ENCODE measurements at places on chromosomes 4 and X.
A peak's percentile ranks its signal among the peaks of the same experiment; 100 is the strongest.

- H3K4me1 ChIP-seq = no peaks in the 10 kb centered on the region
- no peak overlapping the region for H3K4me3 ChIP-seq
- no peaks in the 10 kb centered on the region for H3K36me3 ChIP-seq
- H3K27me3 ChIP-seq = no peaks in the 10 kb centered on the region
- H3K27ac ChIP-seq = no peak overlapping the region
- DNase-seq = no peak
Observed at GRCh38 chr4:79267671-79268070, 58.2 kb downstream of the NAA11 start.

GRCh38 chrX:29926056-29926455 is 289.3 kb upstream of the MAGEB2 start:
- DNase-seq = no peak
- no peak overlapping the region for H3K27ac ChIP-seq
- no peak overlapping the region for H3K4me3 ChIP-seq
- no peaks in the 10 kb centered on the region for H3K36me3 ChIP-seq
- no peaks in the 10 kb centered on the region for H3K4me1 ChIP-seq

GRCh38 chrX:27884654-27885053 is 76.9 kb downstream of the MAGEB10 start:
- no peak overlapping the region for H3K4me3 ChIP-seq
- no peaks in the 10 kb centered on the region for H3K4me1 ChIP-seq
- no peak for DNase-seq
- H3K36me3 ChIP-seq = no peaks in the 10 kb centered on the region

DNA sequence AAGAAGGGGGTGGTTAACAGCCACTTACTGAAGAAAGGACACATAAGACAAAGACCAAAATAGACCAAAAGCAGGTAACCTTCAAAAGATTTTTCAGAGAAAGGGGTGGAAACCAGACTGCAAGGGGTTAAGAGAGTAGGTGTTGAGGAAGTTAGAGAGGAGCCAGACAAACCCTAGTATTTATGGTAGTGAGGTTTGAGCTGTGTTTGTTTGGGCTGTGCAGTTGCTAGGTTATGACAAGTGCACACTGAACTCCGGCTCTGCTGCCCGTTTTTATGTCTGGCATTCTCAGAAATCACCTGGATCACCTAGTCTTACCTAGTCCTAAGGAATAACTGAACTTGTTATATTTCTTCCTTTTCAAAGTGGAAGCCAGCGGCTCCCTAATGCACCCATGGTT is 22.9 kb upstream of the G3BP2 start:
- no peaks in the 10 kb centered on the region for H3K36me3 ChIP-seq
- peaks cover 4% of the 10 kb centered on the region for H3K4me1 ChIP-seq
- no peak overlapping the region for H3K4me3 ChIP-seq
- H3K27me3 ChIP-seq = no peaks in the 10 kb centered on the region
- no peak overlapping the region for H3K27ac ChIP-seq

GRCh38 chr4:128565565-128566186 is 243.8 kb upstream of the JADE1 start:
- no peak overlapping the region for H3K4me3 ChIP-seq
- no peaks in the 10 kb centered on the region for H3K27me3 ChIP-seq
- DNase-seq = no peak
- H3K4me1 ChIP-seq = no peaks in the 10 kb centered on the region

DNA sequence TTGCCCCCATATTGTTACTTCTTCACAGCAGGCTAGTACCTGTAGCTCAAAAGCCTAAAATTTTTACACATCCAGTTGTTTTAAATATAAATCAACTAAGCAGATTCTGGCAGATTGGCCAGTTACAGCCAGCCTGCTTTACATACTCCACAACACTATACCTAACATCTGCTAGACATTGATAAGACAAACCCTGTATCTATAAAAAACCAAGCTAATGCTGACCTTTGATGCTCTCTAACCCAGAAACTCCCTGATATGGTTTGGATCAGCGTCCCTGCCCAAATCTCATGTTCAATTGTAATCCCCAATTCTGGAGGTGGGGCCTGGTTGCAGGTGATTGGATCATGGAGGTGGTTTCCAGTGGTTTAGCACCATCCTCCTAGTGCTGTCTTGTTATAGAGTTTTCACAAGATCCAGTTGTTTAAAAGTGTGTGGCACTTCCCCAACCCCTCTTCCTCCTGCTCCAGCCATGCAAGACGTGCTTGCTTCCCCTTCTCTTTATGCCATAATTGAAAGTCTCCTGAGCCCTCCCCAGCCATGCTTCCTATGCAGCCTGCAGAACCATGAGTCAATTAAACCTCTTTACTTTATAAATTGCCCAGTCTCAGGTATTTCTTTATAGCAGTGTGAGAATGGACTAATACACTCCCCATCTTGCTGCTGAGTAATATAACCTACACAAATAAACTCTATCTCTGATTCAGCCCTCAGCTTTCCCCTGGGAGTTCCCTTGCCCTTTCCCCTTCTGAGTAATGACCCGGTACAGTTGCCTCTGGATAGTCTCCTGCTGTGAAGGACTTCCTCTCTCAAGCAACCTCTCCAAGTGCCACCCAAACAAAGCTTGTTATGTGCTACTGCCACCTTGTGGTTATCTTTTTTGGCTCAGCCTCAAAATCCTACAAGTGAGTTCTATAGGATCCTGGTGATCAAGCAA is 39.6 kb downstream of the ZCCHC13 start:
- no peak overlapping the region for H3K4me3 ChIP-seq
- no peaks in the 10 kb centered on the region for H3K27me3 ChIP-seq
- H3K4me1 ChIP-seq = peaks cover 4% of the 10 kb centered on the region
- DNase-seq = peak; percentile 76

DNA sequence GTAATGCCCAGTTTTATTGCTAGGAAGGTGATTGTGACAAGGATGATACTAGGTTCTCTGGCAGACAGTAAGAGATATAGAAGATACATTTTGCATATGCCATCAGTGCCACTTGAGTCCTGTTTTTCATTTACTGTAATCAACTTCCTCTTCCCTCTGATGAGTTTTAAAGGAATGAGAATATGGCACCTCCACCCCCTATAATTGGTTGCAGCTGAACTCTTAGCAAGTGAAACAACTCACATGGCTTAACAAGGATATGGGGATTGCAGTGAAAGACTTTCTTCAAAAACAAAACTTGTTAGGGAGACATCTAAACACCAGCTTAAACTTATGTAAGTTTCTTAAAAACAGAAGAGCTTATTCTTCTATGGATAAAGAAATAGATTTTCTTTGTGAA is 90.0 kb downstream of the AREG start:
- H3K4me1 ChIP-seq = no peaks in the 10 kb centered on the region
- no peak overlapping the region for H3K27ac ChIP-seq
- H3K27me3 ChIP-seq = no peaks in the 10 kb centered on the region
- H3K4me3 ChIP-seq = no peak overlapping the region
- H3K36me3 ChIP-seq = no peaks in the 10 kb centered on the region

DNA sequence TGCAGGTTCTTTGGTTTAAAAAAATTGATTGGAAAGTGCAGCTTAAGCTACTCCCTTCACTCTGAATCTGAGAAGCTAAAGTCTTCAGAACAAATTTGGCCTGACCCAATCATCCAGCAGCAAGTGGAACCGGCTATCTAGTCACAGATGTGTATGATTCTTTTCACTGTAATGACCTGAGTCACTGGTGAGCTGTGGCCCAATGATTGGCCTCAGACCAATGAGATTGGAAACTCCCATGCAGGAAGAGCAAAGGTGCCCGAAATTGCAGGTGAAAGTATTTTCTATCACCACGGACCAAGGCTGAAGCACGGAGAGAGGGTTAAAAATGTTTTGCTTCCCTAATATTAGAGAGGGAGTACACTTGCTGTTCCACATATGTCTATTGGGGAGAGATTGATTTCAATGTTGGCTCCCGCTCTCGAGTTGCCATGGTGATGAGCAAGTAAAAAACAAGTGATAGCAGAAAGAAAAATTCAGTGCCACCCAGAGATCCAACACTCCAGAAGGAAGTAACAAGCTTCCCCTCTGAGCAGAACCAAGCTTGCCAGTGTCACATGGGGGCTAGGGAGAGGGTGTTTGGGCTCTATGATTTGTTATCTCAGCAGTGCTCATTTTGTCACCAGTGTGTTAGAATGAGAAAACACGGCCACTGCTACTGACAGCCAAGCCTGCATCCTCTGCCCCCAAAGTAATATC is 11.2 kb downstream of the RIPPLY1 start:
- H3K36me3 ChIP-seq = no peaks in the 10 kb centered on the region
- H3K27ac ChIP-seq = no peak overlapping the region
- no peaks in the 10 kb centered on the region for H3K27me3 ChIP-seq
- H3K4me1 ChIP-seq = no peaks in the 10 kb centered on the region
- peak; percentile 8 for DNase-seq

GRCh38 chr4:85050736-85051135 is 84.2 kb upstream of the WDFY3 start:
- no peak for DNase-seq
- H3K4me3 ChIP-seq = no peak overlapping the region
- no peaks in the 10 kb centered on the region for H3K27me3 ChIP-seq
- H3K27ac ChIP-seq = no peak overlapping the region

DNA sequence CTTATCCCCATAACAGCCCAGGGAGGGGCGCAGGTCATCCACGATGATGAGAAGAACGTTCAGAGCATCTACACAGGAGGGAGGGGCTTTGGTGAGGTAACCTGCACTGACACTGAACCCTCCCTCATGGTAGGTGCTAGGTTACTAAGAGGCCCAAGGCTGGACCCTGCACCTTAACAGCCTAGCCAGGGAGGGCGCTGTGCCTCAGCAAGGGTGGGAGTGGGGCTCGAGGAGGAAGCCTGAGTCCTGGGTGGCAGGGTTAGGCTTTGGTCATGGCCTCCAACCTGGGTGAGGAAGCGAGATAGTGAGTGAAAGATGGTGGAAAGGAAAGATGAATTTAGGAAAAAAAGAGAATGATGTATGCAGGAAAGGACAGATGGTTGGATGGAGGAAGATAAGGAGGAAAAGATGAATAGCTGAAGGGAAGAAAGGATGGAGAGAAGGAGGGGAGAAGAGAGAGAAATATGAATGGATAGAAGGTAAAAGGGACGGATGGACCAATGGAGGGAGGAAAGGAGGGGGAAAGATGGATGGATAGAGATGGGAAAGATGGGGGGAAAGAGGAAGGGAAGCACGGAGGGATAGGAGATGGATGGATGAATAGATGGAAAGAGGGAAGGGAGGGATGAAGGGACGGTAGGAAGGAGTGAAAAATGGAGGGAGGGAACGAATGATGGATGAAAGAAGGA is 736 bp downstream of the IDS start:
- DNase-seq = peak; percentile 28
- H3K4me1 ChIP-seq = peaks cover 6% of the 10 kb centered on the region
- no peak overlapping the region for H3K4me3 ChIP-seq
- H3K36me3 ChIP-seq = peaks cover 19% of the 10 kb centered on the region
- H3K27me3 ChIP-seq = no peaks in the 10 kb centered on the region

DNA sequence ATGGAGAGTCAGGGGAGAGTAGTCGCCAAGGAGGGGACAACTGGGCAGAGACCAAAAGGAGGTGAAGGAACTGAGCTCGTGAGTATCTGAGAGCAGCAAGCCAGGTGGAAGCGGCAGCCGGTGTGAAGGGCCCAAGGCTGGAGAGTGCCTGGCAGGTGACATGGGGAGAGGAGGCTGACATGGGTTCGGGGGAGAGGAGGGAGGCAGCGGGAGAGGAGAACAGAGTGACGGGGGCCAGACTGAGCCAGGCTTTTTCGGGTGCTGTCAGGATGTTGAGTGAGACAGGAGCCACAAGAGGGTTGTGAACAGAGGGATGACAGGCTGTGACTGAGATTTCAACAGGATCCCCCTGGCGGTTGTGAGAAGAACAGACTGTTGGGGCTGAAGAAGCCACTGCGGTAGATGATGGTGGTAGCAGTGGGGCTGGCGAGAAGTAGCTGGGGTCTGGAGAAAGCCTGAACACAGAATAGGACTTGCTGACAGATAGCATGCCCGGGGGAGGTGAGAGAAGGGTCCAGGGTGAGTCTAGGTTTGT is 5.7 kb downstream of the ELK1 start:
- DNase-seq = peak; percentile 21
- H3K27me3 ChIP-seq = no peaks in the 10 kb centered on the region
- H3K27ac ChIP-seq = no peak overlapping the region
- H3K4me1 ChIP-seq = peaks cover 6% of the 10 kb centered on the region
- H3K4me3 ChIP-seq = no peak overlapping the region
- peaks cover 4% of the 10 kb centered on the region for H3K36me3 ChIP-seq

DNA sequence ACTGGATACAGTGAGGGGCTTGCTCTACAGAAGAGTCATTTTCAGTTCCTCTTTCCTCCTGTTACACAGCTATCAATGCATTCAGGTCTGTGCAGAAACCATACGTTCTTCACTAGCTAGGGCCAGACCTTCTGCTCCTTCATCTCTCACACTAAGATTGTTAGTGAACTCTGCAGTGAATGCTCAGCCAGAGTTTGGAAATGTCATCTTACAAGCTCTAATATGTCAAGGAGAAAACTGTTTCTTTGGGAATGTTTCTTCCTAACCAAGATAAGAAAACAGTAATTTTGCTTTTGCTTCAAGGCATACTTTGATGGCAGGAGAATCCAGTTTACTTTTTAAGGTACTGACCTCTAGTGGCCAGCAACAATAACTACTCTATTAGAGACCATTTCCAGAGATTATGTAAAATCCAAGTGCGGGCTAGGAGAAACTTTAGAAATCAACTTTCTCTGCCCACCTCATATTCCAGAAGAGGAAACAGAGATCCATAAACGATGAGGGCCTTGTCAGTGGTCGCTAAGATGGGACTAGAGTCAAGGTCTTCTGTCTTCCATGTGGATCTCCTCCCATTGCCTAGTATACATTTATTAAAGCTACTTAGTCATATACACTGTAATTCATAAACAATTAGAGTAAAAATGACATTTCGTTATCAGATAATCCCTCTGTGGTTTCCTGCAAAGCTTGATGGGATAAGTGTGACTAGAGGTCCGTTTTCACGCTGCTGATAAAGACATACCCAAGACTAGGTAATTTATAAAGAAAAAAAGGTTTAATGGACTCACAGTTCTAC is 12.1 kb upstream of the CC2D2A start:
- H3K27me3 ChIP-seq = no peaks in the 10 kb centered on the region
- H3K27ac ChIP-seq = no peak overlapping the region
- peak; percentile 76 for DNase-seq
- no peak overlapping the region for H3K4me3 ChIP-seq

- no peak overlapping the region for H3K27ac ChIP-seq
- no peak for DNase-seq
- H3K27me3 ChIP-seq = no peaks in the 10 kb centered on the region
- H3K36me3 ChIP-seq = peaks cover 56% of the 10 kb centered on the region
Observed at GRCh38 chr4:4420421-4420820, 33.5 kb downstream of the NSG1 start.

All from trophoblast cell (in vitro differentiated cells and primary cell).